ENCODE measurements at places on chromosomes 3 and 15.

GRCh38 chr3:101266566-101266965 lies 53.8 kb downstream of the IMPG2 start:
- DNase-seq: no peak

DNA sequence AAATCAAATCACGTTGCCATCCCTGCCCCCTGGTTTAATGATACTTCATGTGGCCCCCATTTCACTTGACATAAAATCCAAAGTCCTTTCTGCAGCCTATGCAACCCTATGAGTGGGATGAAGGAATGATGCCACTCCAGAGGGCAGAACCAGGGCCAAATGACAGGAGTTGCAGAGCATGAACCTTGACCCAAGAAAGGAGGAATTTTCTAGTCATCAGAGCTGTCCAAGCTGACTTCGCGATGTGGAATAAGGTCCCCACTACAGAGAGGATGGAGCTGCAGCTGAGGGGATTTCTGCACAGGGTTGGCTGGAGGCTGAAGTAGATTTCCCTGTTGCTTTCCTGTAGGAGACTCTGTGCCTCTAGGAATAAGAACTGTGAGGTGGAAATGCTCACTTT lies 15.8 kb upstream of the EPHB3 start:
- DNase-seq: peak; percentile 13

DNA sequence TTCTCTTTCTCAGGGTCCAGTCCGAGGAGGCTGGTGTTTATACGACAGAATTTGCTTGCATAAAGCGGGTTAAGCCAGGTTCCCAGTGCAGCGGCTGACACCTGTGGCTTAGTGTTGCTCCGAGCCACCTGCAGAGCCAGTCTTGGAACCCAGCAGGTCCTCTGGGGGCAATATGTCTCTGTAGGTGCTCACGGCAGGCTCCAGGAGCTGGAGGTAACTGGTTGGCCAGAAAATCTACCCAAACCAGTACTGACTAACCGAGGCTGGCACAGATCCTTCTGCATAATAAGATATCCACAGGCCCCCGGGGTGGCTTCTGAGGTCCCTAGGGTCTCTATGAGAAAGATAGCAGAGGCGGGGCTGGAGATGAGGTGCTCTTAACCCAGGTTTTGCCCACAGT lies 3.2 kb downstream of the MGLL start:
- DNase-seq: no peak

DNA sequence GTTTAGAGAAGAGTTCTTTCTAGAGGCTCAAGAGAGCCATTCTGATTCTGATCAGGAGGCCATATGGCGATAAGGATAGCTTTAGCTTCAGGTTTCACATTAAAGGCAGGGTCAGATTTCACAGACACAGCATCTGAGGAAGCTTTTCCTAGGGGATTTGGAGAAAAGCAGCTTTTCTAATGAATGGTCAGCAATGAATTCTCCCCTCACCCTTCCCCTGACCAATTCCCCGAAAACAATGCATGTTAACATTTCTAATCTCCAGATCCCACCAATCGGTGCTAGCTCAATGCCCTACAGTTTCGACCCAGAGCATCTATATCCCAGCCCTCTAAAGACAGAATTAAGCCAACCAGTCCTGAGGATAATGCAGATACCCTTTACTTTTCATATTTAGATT lies 9.8 kb downstream of the AGBL1 start:
- DNase-seq: no peak

DNA sequence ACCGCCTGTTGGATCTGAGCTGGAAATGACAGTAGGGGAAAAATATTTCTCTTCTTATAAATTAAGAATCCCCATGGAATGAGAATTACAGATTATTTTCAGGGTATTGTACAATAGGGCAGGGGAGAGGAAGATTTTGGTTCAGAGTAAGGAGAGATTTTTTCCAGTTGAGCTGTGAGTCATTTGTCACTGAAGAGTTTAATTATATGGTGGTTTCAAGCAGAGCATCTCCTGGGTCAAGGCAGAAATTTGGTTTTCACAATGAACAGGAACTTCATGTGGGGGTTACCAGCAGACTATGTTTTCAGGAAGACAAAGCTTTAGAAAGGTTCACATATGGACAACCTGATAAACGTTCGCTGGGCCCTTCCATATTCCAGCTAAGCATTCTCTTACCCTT lies 182.8 kb upstream of the NR2E3 start:
- DNase-seq: no peak

DNA sequence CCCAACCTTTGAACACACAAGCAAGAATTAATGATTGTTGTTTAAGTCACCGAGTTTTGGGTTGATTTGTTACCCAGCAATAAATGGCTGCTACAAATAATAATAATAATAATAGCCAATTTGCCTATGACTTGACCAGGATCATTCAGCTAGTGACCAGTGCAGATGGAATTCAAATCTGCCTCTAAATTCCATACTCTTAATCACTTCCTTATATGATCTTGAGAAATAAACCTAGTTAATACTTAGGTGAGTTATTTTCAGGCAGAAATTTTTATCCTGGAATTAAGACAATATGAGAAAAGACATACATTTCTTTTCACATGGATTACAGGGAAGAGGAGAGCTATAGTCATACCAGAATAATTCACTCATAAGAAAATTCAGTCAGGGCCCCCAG lies 116.0 kb upstream of the GALNT15 start:
- DNase-seq: no peak

DNA sequence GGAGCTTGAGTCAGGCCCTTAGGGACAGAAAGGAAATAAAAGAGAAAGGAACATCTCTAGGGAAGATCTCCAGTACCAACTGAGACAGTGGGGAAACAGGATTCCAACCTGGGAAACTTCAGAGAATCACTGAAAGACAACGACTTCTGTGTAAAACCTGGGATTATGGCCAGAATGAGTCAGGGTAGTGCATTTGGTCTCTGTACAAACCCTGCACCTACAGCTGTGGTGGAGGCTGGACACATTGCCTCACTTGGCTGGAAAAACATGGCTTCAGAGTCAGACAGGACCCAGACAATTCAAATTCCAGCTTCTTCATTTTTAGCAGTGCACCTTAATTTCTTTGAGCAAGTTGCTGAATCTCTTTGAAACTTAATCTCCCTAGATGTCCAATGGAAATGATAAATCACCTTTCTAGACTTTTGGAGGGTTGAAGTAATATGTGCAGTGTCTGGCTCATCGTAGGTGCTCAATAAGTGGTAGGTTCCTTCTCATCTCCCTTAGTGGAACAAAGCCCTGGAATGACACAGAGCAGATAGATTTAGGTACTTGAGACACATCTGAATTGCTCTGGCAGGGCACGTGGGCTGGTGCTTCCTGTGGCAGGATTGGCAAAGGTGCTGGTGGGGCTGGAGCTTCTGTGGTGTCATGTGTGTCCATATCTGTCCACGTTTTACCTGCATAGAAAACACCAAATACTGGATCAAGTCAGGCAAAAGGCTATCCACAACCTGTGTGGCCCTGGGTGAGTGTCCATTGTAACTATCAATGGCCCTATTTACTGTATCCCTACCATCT lies 6.1 kb upstream of the CLSTN2 start:
- no peak for DNase-seq

GRCh38 chr15:99343881-99344551 lies 92.7 kb downstream of the LRRC28 start:
- no peak for DNase-seq

DNA sequence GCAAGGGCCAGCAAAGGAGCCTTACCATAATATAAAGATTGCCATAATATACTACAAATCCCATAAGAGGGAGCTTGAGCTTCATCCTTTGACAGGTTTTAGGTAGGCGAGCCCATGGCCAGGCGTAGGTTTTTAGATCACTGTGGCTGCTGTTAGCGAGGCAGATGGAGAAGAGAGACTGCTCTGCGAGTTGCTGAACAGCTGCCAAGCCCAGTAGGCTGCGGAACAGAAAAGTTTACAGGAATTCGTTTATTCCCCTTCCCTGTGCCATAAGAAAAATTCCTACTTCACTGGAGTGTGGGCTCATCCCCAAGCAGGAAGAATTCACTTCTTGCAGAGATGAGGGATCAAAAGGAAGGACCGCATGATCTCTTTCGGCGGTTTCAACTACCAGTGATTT lies 30.5 kb downstream of the TMED3 start:
- no peak for DNase-seq

GRCh38 chr3:194671511-194671899 lies 486 bp downstream of the LSG1 start:
- DNase-seq: no peak

GRCh38 chr15:32707436-32707835 lies 10.4 kb upstream of the GREM1 start:
- no peak for DNase-seq

- no peak for DNase-seq
Measured at GRCh38 chr15:57308170-57308545, 68.1 kb upstream of the CGNL1 start.

DNA sequence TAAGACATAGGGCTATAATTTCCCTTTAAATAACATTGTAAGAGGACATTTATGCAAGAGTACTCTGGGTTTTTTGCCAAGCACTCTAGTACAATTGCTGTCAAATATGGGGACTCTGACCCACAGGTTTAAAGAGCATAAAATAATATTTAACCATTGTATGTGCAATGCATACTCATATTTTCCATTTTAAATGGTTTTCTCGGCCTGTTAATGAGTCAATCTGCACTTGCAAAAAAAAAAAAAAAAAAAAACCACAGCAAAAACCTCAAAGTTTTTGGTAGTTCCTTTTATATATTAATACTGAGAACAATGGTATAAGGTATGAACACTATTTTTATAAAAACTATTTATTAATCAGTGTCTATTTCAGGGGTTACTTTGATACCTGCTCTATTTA lies 304.0 kb upstream of the CBLB start:
- no peak for DNase-seq

GRCh38 chr15:74158855-74159650 lies 14.5 kb upstream of the ISLR start:
- DNase-seq: no peak

DNA sequence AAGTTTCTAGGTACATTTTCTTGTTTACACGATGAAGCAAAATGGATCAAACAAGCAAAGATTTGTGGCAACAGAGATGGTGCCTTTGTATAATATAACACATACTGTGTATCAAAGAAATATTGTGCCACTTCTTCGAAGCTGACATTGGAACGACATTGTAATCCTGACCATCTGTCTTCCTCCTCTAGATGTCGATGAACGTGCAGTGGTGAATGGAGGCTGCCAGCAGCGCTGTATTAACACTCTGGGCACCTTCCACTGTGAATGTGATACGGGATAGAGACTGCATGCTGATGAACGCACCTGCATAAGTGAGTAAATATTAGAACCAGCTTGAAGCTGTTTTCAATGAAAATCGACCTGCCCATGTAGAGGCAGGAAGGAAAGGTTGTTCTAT lies 613.3 kb upstream of the GOLIM4 start:
- no peak for DNase-seq

- DNase-seq: no peak
Measured at GRCh38 chr3:142374687-142375086, 73.2 kb downstream of the XRN1 start.

GRCh38 chr3:122642935-122643334 lies 37.7 kb upstream of the PARP14 start:
- DNase-seq: no peak

DNA sequence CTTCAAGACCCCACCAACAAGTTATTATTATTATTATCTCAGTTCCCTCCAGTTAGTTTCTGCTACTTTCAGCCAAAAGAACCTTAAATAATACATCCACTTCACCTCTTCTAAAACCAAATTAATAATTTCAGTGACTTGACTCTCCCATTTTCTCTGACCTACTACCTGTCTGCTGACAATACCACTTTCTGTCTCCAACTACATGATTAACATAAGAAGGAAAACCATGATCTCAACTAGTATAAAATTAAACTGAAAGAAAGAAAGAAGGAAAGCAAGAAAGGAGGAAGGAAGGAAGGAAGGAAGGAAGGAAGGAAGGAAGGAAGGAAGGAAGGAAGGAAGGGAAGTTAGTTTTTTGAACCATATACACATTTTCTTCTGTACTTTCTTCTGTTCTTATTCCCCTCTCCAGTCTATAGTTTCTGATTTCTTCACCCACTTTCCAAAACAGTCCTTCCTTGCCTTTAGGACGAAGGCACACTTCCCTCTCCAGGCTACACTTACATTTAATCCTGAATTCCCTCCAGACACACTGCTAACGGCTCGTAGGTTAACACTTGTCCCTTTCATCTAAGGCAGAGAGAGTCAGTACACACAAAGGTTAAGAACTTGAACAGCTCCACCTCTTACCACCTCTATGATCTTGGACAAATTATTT lies 79.5 kb upstream of the GUCA1C start:
- DNase-seq: no peak

DNA sequence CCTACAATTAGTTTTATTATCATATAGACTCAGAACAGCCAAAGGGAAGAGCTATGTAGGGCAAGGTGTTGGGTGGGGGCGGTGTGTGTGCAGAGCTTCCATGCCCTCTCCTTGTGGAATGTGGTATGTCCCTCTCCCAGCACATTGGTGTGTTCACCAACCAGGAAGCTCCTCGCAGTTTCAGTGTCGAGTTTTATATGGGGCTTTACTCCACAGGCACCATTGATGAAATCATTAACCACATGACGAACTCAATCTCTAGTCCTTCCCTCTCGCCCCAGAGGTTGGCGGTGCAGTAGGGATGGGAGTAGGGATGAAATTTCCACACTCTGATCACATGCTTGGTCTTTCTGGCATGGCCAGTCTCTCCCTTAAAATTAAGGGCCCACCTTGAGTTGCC lies 13.6 kb upstream of the SRP14 start:
- no peak for DNase-seq

DNA sequence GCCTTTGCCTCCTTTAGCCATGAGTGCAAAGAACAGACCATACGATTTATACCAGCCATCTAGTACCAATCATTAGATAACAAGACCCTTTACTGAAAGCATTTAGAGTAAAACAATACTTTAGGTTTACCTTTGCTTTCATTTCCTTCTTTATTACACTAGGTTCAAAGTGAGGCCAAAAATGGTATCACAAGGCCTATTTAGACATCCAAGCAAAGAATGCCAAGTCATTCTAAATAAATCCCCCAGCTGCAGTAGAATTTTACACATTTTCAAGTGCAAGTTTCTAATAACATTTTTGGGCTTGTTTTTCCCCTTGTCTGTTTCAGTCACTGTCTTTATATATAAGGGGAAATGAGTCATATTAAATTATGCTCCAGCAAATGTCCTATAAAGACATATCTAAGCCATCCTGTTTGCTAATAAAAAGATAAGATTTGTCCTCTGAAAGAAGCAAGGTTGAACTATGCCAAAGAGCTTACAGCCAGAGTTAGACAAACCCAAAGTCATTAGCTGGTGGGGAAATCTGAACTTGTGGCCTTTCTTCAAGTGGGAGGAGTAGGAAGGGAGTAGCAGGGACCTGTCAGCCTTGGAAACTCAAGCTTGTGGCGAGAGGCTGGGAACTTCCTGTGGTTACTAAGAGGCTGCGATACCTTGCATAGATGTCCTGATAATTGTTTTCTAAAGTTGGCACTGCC lies 232.7 kb downstream of the MECOM start:
- no peak for DNase-seq

- DNase-seq: no peak
Measured at GRCh38 chr3:123281929-123282328, 80.2 kb downstream of the SEC22A start.

DNA sequence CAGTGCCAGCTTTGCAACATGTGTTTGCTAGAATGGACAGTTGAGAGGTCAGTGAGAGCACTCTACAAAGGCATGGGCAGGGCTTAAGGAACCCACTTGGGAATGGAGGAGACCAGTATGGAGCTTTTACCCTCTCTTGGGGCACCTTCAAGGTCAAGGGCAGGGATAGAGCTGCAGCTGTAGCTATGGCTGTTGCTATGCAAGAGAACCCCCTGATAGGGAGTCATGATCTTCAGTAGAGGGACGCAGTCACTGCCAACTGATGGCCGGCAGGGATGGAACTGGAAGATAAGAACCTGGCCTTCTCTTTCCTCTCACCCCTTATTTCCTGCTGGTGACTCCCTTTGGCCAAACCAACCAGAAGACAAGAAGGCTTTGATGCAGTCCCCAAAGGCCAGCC lies 40.3 kb downstream of the THSD4 start:
- no peak for DNase-seq
